ENCODE measurements at places on chromosomes 4 and X. TPM values are rescaled to one million over a fixed set of nuclear protein-coding genes. Genes with fewer than 3 reads are reported as not detected.
A peak's percentile ranks its signal among the peaks of the same experiment; 100 is the strongest.

JAKMIP1 gene
- 0.14 TPM for polyA plus RNA-seq

DNA sequence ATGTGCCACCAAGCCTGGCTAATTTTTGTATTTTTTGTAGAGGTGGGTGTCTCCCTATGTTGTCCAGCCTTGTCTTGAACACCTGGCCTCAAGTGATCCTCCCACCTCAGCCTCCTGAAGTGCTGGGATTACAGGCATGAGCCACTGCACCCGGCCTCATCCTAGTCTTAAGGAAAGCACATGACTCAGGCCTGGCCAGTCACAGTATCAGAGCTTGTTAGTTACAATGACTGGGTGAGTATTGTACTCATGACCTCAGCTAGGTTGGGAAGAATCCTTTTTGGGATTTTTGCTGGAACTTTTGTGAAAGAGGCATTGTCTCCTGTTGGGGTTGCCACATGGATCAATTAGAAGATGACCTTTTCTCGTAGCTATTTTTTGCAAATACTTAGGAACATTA lies 292.8 kb downstream of the RAPGEF2 start:
- no peak for DNase-seq

GRCh38 chr4:155759372-155760252 lies 791 bp downstream of the GUCY1B1 start:
- DNase-seq: peak; percentile 58

DNA sequence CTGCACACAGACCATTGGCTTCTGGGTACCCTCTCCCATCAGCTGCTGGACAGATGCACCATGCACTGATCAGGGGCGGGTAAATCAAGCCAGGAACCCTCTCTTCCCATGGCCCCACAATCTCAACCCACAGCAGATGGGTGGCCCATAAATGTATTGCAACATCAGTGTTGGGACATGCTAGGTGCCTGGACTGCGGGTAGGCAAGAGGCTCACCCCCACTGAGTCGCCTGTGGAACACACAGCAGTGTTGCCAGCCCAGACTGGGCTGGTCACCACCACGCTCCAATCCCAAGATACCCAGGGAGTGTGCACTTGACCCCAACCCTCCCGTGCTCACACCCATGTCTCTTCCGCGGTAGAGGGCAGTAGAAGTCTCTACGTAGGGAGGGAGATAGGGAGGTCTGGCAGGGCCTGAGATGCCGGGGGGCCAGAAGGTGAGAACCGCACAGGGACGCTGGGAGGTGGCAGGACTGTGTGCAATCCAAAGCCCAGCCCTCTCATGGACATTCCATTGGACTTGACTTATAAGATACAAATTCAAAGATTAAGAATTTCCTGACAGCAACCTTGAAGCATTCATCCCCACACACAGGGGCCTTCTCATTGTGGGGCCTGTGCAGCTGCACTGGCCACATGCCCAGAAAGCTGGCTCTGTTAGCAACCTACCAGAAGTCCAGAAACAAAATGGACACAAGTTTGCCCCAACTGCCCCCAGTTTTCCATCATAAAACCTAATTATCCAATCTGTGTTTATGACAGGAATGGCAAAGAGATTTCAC lies 183.7 kb downstream of the NSUN7 start:
- no peak for DNase-seq

GRCh38 chrX:50770702-50771101 lies 43.3 kb downstream of the SHROOM4 start:
- DNase-seq: peak; percentile 16

DNA sequence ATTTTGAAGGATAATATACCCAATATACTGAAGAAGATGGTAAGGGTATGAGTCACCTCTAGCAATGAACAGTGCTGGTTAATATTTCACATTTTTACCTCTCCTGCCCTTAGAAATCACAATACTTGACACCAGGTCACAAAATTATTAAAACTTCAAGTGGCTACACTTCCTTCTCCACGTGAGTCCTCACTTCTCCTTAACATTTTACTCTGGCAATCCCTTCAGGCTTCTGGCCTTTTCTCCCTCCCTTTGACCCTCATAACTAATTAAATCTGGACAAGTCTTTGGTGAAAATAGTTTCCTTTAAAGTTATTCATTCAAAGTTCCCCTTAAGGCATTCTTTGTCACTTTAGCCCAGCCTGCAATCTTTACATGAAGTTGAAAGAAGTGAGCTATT lies 190.4 kb downstream of the UNC5C start:
- no peak for DNase-seq

DNA sequence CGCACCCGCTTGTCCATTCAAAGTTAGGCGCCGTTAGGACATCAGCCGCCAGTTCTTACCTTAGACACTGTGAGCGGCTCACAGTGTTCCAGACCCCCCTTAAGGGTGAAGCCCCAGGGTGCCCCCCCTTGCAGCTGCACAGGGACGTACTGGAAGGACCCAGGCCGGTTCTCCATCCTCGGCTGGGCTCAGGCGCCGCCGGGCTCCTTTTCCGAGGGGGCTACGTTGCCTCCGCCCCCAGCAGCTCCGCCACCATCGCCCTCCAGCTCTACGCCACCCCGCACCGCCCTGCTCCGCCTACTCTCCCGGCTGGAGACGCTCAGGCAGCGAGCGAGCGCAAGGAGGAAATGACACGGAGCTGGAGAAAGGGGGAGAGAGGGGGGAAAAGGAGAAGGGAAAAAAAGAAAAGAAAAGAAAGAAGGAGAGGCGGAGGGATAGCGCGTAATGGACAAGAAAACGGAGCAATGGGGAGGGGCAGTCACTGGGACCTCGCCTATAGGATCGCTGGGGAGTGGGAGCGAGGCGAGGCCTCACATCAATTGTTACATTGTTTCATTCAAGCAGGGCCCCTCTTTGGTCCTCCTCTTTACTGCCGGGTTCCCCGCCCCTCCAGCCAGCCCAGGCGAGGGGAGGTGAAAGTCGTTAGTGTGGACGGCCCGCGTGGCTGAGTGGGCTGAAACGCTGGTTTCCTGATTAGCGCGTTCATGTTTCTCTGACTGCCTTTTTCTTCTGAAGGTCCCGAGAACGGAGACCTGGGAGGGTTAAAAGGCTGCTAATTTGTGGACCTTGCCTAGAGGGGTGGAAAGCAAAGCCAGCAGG lies at the start of gene SHROOM4:
Gene SHROOM4, minus strand, starts transcription at position 352 of the 819 bp plus-strand sequence. Its CDS starts 176 bp downstream, at position 176.
- peak; percentile 75 for DNase-seq

MAGEC2 gene
- polyA plus RNA-seq: not detected

Data from renal pelvis (tissue), 12 donors.